ENCODE measurements at places on chromosomes 4 and X.
A peak's percentile ranks its signal among the peaks of the same experiment; 100 is the strongest.

- DNase-seq = no peak
Measured at GRCh38 chr4:72374159-72374558, 194.9 kb downstream of the ADAMTS3 start.

- DNase-seq = no peak
Measured at GRCh38 chrX:129581904-129582303, 41.8 kb downstream of the OCRL start.

GRCh38 chr4:151567056-151567455, 158.1 kb downstream of the FHIP1A start:
- DNase-seq = no peak

DNA sequence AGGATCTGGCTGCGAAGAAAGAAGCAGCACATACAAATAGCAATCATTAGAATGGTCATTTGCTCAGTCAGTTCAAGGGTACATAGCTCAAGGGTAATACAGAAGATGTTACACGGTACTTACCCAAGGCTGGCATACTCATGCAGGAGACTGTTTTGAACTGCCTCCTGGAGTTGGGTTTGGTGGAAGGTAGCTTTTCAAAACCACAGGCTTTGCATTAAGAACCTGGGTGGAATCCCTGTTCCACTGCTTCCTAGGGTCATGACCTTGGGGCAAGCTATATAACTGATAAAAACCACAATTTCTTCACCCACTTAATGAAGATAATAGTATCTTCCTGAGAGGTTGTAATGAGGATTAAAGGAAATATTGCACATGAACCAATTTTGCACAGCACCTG, 36.5 kb downstream of the TBC1D9 start:
- no peak for DNase-seq

DNA sequence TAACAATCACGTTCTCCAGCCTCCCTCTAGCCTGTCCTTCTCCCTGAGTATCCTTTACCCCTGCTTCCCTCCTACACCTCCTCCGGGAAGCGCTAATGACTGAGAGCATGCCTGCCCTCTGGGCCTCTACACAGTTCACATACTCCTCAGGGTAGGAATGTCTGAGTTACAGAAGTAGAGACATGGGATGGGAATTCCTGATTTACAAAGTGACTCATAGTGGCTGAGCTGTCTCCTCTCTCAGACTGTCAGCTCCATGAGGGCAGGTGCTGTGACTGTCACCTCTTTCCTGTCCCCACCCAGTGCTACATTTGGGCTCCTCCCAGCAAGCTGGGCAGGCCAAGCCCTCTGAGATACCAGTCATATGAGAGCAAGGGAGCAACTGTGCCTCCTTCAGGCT, 2.6 kb downstream of the LAS1L start:
- DNase-seq = no peak

- DNase-seq = no peak
Measured at GRCh38 chr4:153428941-153429475, 37.2 kb upstream of the TMEM131L start.

DNA sequence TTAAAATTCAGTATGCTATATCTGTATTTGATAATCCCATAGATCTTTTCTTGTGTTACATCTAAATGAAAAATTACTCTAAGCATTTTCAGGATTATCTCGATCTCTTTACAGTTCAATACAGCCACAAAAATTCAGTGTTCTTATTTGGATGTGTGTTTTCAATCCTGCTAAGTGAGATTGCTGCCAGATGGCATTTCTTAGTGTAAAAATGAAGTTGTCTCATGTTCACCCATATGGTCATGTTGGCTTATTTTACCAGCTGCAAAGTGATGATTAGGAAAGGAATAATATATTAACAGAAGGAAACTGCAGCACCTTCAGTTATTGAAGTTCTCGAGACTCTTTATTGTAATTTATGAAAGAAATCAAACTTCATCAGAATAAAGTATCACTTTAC, 12.1 kb upstream of the FAM47A start:
- peak; percentile 43 for DNase-seq

DNA sequence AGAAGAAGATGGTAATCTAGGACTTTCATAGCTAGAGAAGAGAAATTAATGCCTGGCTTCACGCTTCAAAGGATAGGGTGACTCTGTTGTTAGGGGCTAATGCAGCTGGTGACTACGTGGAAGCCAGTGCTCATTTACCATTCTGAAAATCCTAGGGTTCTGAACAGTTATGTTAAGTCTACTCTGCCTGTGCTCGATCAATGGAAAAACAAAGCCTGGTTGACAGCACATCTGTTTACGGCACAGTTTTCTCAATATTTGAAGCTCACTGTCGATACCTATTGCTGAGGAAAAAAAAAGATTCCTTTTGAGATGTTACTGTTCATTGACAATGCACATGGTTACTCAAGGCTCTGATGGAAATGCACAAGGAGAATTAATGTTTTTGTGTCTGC, 182.6 kb upstream of the NUDT6 start:
- no peak for DNase-seq

GRCh38 chr4:90118527-90119195, 8.5 kb upstream of the CCSER1 start:
- DNase-seq = no peak

- DNase-seq = no peak
Measured at GRCh38 chrX:69083801-69084200, 81.5 kb downstream of the PJA1 start.
